ENCODE measurements at places on chromosomes 7 and 10.

- no peak for DNase-seq
Measured at GRCh38 chr10:87775766-87776165, 42.3 kb downstream of the ATAD1 start.

DNA sequence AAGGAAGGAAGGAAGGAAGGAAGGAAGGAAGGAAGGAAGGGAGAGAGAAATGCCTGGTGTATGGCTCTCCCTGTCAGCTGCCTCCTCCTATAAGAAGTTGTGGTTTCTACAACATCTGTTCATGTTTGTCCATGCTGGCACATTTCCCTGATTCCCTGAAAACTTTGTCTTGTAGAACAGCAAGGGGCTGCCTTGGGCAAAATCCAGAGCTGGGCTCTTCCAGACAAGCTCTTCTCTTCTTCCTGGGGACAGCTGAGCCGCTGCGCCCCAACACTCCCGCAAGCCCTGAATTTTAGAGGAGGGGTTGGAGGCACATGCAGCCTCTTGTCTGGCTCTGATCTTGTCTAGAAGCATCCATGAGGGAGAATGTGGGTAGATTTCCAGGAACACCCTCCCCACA is 282.0 kb upstream of the ADARB2 start:
- no peak for DNase-seq

DNA sequence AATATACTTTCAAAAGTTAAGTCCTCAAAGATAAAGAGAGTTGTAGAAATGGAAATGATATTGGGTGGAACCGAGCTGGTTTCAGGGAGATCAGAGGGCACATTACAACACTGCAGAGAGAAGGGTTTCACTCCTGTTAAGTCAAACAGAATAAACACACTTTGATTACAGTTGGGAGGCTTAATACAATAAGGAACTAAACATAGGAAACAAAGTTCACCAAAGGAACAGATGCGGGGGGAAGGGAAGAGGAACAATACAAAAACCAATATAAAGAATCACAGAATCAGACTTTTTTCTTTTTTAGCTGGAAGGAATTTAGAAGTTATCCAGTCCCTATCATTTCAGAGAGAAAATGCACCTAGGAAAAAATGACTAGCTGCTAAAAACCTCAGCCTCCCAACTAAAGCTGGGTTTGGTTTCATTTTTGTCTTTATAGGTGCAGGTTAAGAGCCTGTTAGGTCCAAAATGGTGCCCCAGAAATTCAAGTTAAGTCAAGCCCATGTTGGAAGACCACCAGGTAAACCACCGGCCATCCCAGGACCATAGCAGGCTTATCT is 81.9 kb downstream of the DNMBP start:
- no peak for DNase-seq

- no peak for DNase-seq
Measured at GRCh38 chr7:120460949-120461348, 188.0 kb downstream of the KCND2 start.

- DNase-seq: no peak
Measured at GRCh38 chr10:60962946-60963345, 19.0 kb upstream of the RHOBTB1 start.

GRCh38 chr10:131876508-131876907 is 24.3 kb upstream of the PPP2R2D start:
- no peak for DNase-seq

GRCh38 chr7:157473051-157473569 is 136.3 kb downstream of the DNAJB6 start:
- no peak for DNase-seq

DNA sequence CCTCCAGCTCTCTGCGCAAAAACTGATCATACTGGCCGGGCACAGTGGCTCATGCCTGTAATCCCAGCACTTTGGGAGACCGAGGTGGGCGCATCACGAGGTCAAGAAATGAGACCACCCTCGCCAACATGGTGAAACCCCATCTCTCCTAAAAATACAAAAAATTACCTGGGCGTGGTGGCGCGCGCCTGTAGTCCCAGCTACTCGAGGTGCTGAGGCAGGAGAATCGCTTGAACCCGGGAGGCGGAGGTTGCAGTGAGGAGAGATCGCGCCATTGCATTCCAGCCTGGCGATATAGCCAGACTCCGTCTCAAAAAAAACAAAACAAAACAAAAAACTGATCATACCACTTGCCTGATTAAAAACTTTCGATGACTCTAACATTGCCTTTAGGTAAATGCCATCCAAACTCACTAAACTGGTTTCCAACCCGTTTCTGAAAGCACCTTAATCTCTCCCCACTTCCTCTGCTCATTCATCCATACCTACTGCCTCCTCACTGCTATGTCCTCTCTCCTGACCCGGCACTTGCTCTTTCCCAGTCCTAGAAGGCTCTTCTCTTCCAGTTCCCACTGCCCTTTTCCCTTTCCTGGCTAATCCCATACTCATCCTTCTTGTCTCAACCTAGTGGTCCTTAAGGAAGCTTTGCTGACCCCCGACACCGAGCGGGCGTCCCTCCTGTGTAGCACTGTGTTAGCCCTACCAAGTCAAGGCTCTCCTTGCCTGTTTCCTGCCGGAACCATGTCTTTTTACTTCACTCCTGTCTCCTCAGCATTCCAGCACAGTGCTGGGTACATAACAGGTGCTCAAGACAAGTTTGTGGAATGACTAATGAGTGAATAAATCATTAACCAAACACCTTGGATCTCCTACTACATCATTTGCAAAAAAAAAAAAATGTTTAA is 686 bp upstream of the MIOS start:
- DNase-seq: no peak

- no peak for DNase-seq
Measured at GRCh38 chr10:59016043-59016442, 160.4 kb upstream of the PHYHIPL start.

DNA sequence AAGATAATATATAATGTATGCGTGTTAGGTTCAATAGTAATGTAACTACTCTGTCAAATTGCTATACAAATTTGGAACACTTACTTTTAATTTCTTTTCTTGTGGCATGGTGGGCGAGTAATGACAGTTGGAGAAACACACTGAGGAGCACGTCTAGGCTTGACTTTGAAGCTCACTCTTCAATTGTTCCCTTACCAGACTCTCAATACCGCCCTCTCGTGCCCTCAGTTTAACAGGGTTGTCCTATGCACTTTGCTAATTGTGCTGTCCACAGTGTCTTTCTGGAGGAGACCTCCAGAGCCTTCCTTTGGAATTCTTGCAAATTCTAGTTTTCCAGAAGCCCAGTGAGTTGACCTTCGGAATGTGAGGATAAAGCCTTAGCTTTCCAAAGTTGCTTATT is 107.2 kb upstream of the RELN start:
- no peak for DNase-seq

GRCh38 chr10:11209830-11210181 is 192.1 kb downstream of the CELF2 start:
- no peak for DNase-seq

DNA sequence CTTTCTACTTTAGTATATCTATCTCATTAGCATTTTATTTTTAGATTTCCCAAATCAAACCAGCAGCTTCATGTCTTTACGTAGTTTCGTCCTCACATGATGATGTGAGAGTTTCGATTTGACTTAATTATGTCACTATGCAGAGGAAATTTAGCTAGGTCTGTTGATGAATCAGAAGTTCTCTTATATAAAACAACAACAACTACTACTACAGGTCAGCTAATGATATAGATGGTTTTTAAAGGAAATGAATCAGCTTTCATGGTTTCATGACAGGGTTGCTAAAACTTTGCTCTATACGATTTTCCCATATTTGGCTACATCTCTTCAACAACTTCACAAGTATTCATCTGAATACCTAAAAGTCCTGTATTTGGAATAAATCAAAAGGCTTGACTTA is 28.6 kb downstream of the JAZF1 start:
- no peak for DNase-seq

DNA sequence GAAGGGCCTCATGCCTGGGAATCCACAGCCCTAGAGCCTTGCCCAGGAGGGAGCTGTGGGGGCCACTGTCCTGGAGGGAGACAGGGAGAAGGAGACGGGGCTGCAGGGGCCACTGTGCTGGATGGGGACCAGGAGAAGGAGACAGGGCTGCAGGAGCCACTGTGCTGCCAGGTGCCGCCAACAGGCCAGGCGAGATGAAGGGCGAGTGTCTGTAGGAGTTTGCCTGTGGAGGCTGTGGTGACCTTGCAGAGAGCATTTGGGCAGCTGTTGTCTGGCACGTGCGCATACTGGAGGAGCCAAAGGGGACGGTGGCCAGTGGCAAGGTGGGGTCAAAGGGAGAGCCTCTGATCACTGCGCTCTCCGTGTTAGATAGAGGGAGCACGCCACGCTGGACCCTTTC is 79.2 kb downstream of the NKX6-2 start:
- no peak for DNase-seq

DNA sequence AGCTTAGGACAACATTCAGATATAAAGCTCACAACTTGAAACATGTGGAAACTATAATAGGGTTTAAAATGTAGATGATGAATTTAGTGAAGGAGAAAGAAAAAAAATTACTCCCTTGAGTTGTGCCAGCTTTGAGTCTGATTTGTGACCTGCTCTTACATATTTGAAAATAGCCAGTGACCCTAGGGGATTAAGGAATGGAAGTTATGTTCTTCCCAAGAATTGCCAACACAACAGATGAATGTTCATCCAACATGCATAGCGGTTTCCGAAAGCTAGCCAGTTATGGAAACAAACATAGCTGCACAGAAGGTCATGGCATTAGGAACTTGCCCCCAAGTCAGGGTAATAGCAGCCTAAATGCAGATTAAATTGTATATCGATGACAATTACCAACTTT is 10.8 kb downstream of the TMEM196 start:
- DNase-seq: no peak

- DNase-seq: no peak
Measured at GRCh38 chr10:63919575-63920279, 398.5 kb downstream of the REEP3 start.

GRCh38 chr7:151644554-151644953 is 124.9 kb upstream of the RHEB start:
- no peak for DNase-seq

DNA sequence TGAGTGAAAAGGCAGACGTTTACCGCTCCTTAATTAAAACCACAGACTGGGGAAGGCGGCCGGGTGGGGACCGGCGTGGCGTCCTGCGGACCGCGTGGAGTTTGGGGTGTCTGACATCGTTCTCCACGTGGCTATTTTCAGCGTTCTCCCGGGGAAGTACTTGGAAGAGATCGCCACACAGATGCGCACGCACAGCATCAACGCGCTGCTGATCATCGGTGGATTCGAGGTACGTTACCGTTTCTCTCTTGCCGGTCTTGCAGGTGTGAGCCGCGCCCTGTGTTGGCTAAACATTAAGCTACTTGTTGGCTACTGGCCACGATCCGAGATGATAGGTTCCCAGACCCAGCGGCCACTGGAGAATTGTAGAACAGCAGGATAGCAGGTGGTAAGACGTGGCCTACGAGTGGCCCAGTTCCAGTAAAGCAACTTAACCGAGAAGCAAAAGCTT is 51.3 kb downstream of the PFKP start:
- no peak for DNase-seq

- DNase-seq: no peak
Measured at GRCh38 chr10:65128277-65128676, 1607.1 kb downstream of the REEP3 start.

GRCh38 chr7:115914951-115915350 is 115.6 kb downstream of the TFEC start:
- no peak for DNase-seq

GRCh38 chr7:30771880-30772425 is 736 bp downstream of the MINDY4 start:
- no peak for DNase-seq

DNA sequence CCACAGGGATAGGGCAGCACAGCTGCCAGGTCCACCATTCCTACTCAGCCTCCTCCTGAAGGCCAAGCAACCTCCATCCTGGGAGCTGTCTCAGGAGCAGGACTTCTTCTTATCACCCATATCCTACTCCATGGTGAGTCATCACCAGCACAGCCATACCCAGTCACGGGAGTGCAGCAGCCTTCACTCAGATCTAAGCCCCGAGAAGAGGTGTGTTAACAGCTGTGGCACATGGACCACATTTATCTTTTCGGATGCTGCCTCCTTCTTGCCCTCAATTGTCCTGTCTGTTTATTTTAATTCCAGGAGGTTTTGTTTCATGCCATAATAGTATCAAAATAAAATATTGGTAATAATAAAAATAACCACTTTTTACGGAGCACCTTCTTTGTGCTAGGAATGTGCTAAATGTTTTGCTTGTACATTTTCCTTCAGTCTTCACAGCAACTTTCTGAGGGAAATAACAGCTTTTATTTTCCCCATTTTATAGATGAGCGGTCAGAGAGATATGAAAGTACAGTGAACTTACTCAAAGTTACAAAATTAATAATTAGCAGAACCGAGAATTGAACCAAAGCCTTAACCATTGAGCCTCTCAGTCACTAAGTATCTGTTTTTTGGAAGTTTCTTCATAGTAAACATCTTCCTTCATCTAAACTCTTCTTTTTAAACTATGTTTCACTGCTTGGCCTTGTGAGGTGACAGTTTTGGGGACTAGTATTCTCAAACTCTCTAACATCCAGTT is 2.5 kb upstream of the KEL start:
- DNase-seq: no peak

GRCh38 chr7:3043544-3044371 is at the start of gene CARD11:
Gene CARD11, minus strand, starts transcription at chr7:3043867. Its CDS starts 85,361 bp downstream, at chr7:2958506.
- DNase-seq: no peak

DNA sequence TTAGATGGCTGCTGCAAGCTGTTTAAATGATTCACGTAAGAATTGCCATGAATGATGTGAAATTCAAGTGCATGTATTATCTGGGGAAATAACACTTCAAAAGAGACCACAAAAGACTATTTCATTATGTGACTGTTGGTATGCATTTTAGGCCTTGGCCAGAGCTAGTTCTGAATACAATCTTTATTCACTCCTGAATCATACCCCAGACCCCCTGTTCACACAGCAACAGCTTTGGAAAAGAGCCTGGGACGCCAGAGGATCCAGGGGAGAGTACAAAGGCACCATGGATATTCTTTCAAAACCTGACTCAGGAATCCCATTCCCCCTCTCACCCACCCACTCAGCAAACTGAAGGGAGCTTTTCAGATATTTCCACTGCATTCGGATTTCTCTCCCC is 377.1 kb upstream of the DPP6 start:
- no peak for DNase-seq

Data from glutamatergic neuron (in vitro differentiated cells).